ENCODE measurements at places on chromosomes 6 and 20.

DNA sequence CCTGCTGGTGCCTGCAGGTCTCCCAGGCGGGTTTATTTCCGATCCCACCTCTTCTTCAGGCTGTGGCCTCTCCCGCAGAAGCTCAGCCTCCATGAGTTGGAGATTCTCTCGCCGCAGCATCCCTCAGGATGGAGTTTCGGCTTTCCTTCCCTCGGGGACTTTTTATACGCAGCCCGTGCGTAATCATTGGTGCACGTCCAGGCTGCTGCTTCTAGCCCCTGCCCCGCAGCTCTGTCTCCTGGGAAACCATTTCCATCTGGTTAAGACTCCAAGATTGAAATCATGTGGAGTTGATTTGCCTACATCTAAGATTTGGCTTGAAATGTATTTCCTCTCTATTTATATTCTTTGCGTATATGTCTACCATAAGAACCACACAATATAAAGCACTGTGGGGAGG, 46.7 kb upstream of the CARMIL1 start:
- no peak for DNase-seq

GRCh38 chr20:37311710-37312355, 22.4 kb downstream of the MANBAL start:
- DNase-seq: no peak

- no peak for DNase-seq
Observed at GRCh38 chr6:138609801-138610430, 110.6 kb upstream of the NHSL1 start.

- DNase-seq: no peak
Observed at GRCh38 chr6:157266274-157267101, 56.8 kb downstream of the TMEM242 start.

- no peak for DNase-seq
Observed at GRCh38 chr6:136764517-136764993, 27.7 kb downstream of the MAP3K5 start.

DNA sequence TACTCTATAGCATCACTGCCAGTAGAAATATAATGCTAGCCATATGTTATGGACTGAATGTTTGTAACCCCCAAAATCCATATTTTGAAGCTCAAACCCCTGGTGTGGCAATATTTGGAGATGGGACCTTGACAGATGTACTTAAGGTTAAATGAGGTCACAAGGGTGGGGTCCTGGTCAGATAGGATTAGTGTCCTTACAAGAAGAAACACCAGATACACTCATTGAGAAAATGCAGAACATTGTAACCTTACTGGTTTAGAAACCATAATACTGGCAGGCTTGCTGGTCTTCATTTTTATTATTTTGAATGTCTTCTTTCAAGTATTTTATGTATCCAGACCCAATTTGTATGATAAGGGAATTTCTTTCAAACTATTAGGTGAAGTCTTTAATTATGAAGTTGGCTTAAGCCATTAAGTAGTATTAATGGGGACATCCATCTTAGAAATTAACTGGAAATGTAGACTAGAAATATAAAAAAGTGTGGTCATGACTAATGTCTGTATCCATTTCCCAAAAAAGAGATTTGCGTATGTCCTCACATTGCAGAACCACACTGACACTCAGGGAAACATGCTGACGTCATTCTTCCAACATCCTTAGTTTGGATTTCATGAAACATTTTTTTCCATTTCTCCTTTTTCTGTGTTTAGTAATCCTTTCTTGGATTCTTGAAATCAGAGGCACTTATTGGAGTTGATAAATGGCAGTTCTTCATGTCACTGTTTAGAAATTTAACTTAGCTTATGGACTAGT, 32.4 kb downstream of the SLC16A10 start:
- DNase-seq: no peak

- DNase-seq: no peak
Observed at GRCh38 chr6:8810325-8810724, 375.0 kb upstream of the SLC35B3 start.

- no peak for DNase-seq
Observed at GRCh38 chr6:22328474-22328873, 31.6 kb upstream of the PRL start.

DNA sequence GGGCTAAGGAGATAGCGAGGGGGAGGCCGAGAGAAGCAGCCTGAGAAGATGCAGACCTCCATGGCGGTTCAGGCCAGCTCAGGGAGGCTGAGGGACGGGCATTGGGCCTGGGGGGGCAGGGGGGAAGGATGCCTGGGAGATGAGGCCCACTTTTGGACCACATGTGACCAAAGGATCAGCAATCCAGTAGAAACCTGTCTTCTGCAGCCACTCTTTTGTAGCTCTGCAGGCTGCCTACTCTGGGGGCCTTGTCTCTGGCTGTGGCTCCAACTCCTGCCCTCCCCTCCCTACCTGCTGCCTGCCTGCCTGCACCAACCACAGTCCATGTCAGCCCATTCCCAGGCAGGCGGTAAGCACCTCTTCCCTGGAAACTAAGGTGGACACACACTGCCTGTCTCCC, 106.8 kb upstream of the MLN start:
- DNase-seq: no peak

DNA sequence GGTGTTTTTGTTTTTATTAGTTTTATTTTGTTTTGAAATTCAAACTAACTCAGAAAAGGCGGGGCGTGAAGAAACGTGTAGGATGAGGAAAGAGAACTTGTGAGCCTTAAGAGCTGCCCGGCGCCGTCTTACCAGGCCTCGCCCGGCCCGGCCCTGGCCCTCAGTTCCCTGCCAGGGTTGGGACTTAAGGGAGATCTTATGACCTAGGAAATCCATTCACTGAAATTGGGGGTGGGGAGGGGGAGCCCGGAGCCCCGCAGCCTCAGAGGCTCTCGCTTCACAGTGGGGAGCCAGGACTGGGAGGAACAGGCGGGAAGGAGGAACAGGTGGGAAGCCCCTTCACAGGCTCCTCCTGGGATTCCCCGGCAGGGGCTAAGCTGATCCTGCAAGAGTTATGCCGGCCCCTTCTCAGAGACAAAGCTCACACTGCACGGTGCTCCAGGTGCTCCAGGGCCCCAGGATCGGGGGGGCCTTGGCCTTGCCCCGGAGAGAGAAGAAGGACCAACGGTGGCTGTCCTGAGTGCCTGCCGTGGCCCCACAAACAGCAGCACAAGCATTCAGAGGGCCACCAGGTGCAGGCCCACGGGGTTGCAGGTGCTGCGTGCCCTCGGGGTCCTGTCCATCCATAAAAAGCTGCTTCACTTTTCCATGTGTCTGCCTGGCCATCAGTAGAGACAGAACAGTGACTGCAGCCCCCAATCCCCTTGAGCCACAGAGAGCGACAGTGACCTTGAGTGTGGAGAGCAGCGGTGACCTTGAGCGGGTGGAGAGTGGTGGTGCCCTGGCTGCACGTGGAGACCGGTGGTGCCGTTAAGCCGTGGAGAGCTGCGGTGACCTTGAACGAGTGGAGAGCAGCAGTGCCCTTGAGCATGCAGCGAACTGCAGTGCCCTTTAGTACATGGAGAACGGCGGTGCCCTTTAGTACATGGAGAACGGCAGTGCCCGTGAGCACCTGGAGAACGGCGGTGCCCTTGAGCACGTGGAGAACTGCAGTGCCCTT, 152.7 kb downstream of the DLL1 start:
- no peak for DNase-seq

DNA sequence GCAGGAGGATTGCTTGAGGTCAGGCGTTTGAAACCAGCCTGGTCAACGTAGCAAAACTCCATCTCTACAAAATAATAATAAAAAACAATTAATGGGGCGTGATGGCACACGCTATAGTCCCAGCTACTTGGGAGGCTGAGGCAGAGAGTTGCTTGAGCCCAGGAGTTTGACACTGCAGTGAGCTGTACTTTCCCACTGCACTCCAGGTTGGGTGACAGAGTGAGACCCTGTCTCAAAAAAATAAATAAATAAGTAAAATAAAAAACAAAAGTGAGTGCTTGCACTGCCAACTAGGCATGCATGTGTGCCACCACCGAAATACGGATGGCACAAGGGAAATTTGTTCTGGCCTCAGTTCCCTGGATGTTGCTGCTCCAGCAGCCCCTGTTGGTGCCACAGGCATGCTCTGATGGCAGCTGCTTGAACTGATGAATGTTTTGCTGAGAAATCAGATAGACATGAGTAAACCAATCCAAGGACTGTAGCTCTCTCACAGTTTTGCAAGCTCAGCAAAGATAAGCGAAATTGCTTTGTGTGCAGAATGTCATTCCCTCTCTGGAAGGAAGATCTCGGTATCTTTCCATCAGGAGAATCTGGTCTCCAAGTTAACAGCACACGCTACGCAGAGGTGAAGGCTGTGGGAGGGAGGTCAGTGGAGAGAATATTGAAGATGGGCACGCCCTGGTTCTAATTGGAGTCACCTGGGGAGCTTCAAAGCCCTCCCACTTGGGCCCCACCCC, 188.0 kb upstream of the SLC24A3 start:
- no peak for DNase-seq

DNA sequence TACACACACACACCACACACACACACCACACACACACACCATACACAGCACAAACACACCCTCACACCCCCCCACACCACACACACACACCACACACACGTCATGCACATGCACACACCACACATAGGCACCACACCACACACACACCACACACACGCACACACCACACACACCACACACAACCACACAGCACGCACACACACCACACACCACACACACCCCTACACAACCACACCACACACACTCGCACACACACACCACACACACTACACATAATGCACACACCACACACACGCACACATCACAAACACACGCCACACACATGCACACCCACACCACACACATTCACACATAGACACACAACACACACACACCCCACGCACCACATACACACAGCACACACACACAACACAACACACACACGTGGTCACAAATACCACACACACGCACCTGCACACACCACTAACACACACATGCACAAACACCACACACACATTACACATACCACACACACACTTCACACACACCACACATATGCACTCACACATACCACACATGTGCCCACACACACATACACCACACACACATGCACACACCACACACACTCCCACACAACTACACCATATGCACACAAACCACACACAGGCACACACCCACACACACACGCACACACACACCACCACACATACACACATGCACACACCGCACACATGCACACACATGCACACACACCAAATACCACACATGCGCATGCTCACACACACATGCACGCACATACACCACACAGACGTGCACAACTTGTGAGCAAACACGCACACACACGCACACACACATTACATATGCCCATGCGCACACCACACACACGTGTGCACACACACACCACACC, 9.4 kb upstream of the ACSS1 start:
- DNase-seq: no peak

DNA sequence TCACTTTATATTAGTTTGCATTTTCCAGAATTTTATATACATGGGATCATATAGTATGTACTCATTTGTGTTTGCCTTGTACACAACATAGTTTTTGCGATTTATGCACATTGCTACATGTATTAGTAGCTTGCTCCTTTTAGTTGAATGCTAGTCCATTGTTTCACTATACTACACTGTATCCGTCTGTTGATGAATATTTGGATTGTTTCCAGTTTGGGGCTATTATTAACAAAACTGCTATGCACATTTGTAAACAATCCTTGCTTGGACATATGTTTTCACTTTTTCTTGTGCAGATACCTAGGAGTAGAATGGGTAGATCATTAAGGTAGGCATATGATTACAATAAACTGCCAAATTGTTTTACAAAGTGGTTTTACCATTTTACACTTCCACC, 3.9 kb upstream of the LRRC1 start:
- DNase-seq: no peak

DNA sequence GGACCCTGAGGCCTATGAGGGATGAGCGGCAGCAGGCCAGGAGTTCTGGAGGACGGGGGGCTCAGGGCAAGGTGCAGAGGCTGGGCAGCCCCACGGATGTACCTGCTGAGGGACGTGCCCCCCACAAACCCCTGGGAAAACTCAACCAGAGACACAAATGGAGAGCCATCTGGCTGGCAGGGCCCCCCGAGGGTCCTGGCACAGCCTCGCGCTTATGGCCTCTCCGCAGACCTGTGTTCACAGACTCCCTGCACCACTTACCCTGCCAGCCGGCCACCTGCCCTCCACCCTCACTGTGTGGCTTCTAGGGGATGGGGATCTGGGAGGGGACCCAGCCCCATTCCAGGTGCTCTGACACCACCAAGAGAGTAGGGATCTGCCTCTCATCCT, 3.4 kb upstream of the ZBTB46 start:
- DNase-seq: no peak

- DNase-seq: no peak
Observed at GRCh38 chr20:20139403-20139802, 87.1 kb downstream of the CFAP61 start.

GRCh38 chr6:137402143-137402680, 92.0 kb downstream of the OLIG3 start:
- DNase-seq: no peak

DNA sequence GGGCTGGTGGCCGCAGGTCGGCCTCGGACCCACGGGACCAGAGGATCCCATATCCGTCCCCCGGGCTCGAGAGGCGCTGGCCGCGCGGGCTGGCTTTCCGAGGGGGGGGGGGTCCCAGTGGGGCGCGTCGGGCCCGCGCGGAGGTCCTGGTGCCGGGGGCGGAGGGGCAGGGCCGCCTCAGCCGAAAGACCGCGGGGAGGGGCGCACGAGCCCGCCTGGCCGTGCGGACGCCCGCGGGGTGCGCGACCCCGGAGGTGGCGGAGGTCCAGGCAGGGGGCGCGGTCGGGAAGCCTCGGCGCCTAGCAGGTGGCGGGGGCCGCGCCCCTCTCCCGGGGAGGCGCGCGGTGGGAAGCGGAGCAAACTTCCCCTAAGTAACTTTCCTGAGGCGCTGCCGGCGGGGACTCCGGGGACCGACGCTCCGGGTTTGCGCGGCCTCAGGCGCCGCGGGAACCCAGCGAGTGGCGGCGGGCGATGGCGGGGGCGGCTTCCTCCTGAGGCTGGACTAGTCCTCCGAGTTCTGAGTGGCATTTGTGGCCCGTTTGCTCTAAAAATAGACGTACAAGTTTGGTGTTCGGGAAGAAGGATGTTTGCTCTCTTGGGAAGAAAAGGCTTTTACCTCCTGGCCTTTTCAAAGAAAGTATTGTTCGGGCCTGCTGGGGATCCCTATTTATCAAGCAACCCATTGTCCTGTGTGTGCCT, 26.5 kb upstream of the BTBD3 start:
- no peak for DNase-seq

GRCh38 chr6:168619560-168620314, 178.8 kb downstream of the SMOC2 start:
- DNase-seq: no peak
